ENCODE measurements at places on chromosomes 2 and 18.
A peak's percentile ranks its signal among the peaks of the same experiment; 100 is the strongest.

- DNase-seq: no peak
These were observed 180.8 kb downstream of the VAPA start for GRCh38 chr18:10094655-10095054.

- no peak for DNase-seq
These were observed 143.9 kb upstream of the FN1 start for GRCh38 chr2:215579809-215580208.

DNA sequence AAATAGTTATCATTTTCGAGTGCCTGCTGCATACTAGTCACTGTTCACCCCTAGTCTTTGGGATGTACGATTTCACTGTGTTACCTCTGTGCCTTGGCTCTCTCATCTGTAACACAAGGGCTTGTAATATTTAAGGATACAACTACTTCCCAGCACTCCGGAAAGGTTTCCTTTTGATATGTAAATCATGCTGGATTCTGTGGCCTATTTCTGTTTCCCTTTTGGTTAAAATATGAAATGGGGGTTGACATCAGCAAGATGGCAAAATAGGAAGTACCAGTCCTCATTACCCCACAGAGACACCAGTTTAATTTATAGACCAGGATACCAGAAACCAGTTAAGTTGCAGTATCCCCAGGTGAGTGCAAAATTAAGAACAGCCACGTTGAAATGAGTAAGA lies 23.5 kb downstream of the PSMG2 start:
- DNase-seq: no peak

DNA sequence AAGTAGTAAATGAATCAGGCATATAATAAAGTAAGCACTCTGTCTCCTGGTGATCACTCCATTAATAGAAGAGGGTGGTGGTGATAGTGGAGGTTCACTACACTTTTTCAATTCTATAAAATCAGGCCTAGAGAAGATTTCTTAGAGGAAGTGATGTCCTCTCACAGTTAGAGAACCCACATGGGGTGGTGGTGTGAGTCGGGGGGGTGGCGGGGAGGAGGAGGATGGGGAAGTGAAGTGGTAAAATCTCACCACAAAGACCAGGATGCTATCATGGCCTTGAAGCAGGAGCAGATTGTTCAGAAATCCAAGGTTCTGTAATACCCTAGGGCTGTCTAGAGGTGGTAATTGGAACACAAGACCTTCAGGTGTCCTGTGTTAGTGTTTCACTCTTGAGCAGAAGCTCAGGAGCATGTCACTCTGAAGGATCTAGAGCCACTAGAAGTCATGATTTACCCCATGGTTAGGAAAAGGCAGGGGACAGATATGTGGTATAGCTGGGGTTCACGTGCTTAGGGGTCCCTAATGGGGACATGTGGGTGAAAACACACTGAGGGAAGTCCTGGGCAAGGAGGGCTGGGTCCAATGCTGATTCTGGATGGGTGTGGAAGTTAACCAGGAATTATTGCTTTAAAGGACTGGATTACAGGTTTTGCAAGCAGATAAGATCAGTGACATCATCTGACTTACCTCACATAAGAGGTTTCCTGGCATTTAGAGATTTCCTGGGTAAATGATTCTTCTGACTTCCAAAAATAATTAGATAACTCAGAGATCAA lies 31.0 kb downstream of the RNF125 start:
- DNase-seq: peak; percentile 25

DNA sequence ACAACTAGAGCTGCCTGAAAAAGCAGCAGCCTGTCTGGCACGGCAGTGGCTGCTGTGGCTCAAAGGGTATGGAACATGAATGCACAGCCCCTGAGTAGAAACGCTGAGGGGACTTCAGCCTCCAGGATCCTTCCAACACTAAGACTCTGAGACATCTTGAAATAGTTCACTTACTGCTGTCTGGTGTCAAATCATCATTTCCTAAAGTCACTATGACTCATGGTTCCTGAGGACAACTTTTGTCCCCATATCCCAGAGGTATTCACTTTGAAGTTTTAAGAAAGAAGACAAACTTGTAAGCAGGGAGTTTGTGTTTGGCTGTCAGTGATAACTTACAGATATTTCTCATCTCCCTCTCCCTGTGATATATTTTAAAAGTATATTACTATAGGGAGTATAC lies 33.3 kb upstream of the NEB start:
- DNase-seq: no peak

GRCh38 chr2:121944072-121944831 lies 188.8 kb downstream of the TSN start:
- DNase-seq: no peak

DNA sequence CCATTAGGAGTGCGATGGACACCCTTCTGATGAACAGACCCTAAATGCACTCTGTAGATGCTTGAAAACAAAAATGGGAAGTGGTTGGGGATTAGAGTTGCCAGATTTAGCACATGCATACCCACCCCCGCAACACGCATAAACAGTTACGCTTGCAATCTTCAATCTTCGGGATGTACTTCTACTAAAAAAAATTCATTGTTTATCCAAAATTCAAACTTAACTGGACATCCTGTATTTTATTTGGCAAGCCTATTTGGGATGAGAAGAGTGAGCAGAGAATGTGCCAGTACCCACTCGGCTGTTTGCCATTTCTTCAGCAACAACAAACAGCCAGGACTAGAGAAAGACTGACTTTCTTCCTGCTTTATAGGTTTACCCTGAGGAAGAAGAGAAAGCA lies 18.4 kb downstream of the KIAA2012 start:
- no peak for DNase-seq

DNA sequence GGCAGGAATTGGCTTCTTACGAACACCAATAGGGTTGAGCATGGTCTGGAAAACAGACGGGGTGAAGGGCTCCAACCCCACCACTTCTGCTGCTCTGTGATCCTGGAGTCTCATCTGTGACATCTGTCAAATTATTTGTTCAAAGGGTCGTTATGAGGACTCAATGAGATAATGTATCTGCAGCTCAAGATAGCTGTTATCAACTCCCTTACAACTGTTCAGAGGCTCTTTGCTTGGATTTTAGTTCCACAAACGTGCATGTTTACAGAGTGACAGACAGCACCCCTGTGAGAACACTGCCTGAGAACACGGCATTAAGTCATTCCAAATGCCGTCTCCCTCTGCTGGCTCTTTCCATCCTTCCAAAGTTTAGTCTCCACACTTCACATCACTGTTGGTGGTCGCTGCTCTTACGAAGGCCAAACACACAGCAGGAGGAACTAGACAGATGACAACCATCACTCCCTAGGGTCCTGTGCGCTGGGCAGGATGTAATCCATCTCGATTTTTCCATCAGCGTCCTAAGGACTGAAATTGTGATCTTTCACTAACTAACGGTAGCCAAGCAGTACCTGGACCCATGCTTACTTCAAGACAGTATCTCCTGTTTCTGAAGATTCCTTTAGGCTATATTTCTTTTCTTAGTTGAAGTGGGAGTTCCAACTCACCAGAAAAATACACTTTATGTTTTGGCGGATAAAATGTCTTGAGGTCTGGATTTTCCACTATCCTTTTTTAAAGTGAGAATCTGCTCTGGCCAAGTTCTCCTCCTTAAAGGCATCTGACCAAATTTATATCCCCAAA lies 220.3 kb downstream of the ANAPC1 start:
- no peak for DNase-seq

DNA sequence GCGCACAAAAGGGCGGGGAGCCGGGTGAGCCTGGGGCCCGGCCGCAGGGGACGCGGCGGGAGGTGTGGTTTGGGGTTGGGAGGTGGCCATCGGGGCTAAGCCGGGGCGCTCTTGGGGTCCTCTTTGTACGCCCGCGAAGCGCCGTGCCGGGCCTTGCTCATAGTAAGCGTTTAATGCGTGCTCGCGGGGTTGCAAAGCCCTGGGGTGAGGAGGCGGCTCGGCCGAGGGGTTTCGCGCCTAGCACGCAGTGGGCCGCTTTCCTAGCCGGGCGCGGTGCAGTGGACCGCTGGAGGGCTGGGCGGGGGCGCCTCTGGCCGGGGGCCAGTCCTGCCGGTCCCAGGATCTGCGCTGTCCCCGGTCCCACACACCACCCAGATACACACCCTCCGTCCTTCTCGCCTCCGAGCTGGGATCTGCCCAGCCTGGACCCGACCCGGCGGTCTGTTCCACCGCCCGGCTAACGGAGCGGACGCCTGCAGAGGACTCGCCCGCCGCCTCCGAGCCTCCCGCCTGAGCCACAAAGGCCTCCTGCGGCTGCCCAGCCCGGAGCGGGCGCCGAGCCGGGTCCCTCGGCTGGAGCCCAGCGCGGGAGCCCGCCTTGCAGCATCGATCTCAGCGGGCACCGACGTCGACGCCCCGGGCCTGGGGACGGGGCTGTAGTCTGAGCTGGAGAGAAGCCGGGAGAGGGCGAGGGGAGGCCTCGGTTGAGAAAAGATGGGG lies 564 bp downstream of the DPYSL5 start:
- DNase-seq: peak; percentile 17

DNA sequence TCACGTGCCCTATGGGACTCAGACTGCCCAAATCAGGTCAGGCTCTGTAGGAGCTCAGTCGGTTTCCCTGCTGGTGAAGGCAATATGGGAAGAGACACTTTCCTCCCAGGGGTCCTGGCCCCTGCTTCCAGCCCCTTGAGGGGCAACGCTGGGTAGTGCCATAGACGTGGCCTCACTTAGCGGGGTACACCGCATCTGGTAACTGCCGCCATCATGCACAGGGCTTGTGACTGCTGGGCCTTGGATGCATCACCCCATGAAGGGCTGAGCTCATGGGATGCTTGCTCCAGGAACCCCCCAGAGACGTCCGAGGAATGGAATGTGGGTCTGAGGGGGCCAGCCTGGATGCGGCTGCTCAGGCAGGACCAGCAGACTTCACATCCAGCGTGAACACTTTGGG lies 127.3 kb upstream of the HDAC4 start:
- DNase-seq: no peak

DNA sequence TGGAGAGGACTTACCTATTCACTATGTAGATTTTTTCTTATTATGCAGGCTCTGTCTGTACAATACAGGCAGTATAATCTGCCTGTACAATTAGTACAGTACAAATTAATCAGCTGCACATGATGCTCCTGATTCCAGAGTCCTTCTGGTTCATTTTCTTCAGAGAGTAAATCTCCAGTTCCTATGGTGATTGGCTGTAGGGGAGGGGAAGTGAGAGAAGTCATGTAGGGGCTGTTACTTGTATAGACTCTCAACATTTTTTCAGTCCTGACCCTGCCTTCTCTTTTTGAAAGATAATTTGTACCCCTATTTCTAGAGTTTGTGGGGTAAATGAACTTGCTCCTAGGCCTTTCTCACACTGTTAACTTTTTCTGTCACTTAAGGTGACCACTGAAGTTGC lies 54.5 kb downstream of the PTPN4 start:
- no peak for DNase-seq

Measured in stimulated activated CD4-positive, alpha-beta T cell treated with anti-CD3 and anti-CD28 coated beads, Interleukin-2, amount 100 ng/mL, for 48 hours (primary cell).